Heart left ventricle (tissue), 16 donors: ENCODE measurements at places on chromosomes 1 and 21. TPM values are rescaled to one million over a fixed set of nuclear protein-coding genes. Genes with fewer than 3 reads are reported as not detected.

Gene OR2T33
- not detected for total RNA-seq

Gene KIF2C
- 0.54 TPM for total RNA-seq

Gene GNPAT
- total RNA-seq, result 43.3 TPM

Gene LYPD8
- total RNA-seq, result not detected

Gene NR5A2
- 1.6 TPM for total RNA-seq

Gene OR2G3
- total RNA-seq, result not detected

Gene FMN2
- total RNA-seq, result not detected

Gene JAM2
- total RNA-seq, result 43.6 TPM
